ENCODE measurements at places on chromosomes 11 and 22. TPM values are rescaled to one million over a fixed set of nuclear protein-coding genes. Genes with fewer than 3 reads are reported as not detected.

Gene RASGRP2
- total RNA-seq = 5.7 TPM

Gene MGAT3
- total RNA-seq = 1.0 TPM

Gene KCNC1
- 0.03 TPM for total RNA-seq

Gene DRD4
- not detected for total RNA-seq

Gene RASD2
- 5.4 TPM for total RNA-seq

Gene MAPK8IP2
- total RNA-seq = 0.51 TPM

Gene SCN4B
- total RNA-seq = 16.3 TPM

Gene CDCA5
- 0.36 TPM for total RNA-seq

Gene KCNJ4
- not detected for total RNA-seq

Gene CCDC87
- total RNA-seq = 0.41 TPM

Gene FGF19
- total RNA-seq = not detected

Gene MIAT
- not detected for total RNA-seq

Gene OR6T1
- not detected for total RNA-seq

Gene KLHDC7B
- not detected for total RNA-seq

Gene WNT11
- total RNA-seq = 2.9 TPM

Gene ACRV1
- total RNA-seq = not detected

Gene ZNF215
- total RNA-seq = 0.36 TPM

Gene SPECC1L
- 19.9 TPM for total RNA-seq

Gene MMP13
- not detected for total RNA-seq

Gene GALNT18
- total RNA-seq = 11.7 TPM

Gene MS4A15
- not detected for total RNA-seq

Gene OR9G1
- not detected for total RNA-seq

Gene OR8D4
- not detected for total RNA-seq

Gene TCN2
- total RNA-seq = 5.1 TPM

Gene ARHGEF17
- 11.1 TPM for total RNA-seq

Gene MAP6
- total RNA-seq = 0.25 TPM

Gene C11orf16
- not detected for total RNA-seq

Gene OR51B2
- not detected for total RNA-seq

Gene LRRC32
- 19.4 TPM for total RNA-seq
